ENCODE measurements at places on chromosomes 3 and 15. TPM values are rescaled to one million over a fixed set of nuclear protein-coding genes. Genes with fewer than 3 reads are reported as not detected.

DNA sequence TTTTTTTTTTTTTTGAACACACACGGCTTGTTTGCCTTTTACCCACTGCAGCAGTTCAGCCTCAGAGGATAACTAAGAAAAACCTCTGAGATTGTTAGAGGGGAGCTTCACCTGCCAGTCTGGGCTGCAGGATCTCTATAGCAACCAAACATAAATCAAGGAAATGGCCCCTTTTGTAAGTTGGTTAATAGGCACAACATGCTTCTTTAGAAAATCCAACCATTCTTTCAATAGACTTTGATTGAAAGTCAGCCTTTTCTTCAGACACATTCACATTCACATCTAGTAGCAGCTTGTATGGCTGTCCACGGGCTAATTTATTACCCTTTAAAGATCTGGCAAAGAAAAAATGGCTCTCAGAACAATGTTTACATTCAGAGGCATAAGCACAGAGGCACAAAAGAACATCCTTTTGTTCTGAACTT is 136.6 kb upstream of the RARB start:
- no peaks in the 10 kb centered on the region for H3K36me3 ChIP-seq
- H3K27me3 ChIP-seq: no peaks in the 10 kb centered on the region
- no peak overlapping the region for H3K4me3 ChIP-seq
- DNase-seq: no peak
- H3K4me1 ChIP-seq: peaks cover 52% of the 10 kb centered on the region

DNA sequence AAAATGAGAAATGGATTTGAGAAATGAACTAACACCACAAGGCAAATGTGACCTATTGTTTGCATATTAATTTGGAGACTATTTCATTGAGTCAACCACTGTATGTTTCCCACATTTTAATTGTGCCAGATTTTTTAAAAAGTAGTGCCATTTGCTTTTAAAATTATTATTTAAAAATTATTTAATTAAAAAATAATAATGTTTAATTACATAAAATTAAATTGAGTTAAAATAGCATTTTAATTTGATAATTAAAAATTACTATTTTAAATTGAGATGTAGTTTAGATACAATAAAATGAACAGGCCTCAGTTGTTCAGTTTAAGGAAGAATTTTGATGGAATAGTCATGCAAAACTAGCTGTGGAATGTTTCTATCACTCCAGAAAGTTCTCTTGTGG is 62.7 kb upstream of the GATM start:
- H3K4me1 ChIP-seq: peaks cover 9% of the 10 kb centered on the region
- DNase-seq: no peak
- no peak overlapping the region for H3K27ac ChIP-seq
- H3K4me3 ChIP-seq: no peak overlapping the region
- H3K36me3 ChIP-seq: no peaks in the 10 kb centered on the region

GRCh38 chr15:88100181-88100580 is 156.4 kb downstream of the NTRK3 start:
- H3K27me3 ChIP-seq: no peaks in the 10 kb centered on the region
- DNase-seq: no peak
- H3K36me3 ChIP-seq: no peaks in the 10 kb centered on the region
- no peak overlapping the region for H3K27ac ChIP-seq
- no peak overlapping the region for H3K4me3 ChIP-seq
- peaks cover 7% of the 10 kb centered on the region for H3K4me1 ChIP-seq

DNA sequence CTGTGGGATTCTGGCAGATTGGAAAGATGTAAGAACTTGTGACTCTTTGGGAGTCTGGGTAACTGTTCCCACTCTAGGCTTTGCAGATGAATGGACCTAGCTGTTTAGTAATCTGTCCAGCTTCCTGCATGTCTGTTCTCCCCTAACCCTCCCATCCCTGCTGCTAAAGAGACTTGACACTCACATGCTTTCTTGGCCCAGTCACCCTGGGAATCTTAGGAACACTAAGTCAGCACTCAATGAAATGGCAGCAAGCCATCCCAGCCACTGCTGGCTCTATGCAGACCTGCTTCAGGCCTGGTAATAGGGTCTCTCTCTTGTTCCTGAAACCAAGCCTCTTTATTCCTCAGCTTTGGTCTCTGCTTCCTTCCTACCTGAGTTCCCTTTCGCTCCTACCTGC is 63.7 kb upstream of the THSD4 start:
- H3K4me1 ChIP-seq: peaks cover 21% of the 10 kb centered on the region
- no peak overlapping the region for H3K4me3 ChIP-seq
- H3K27me3 ChIP-seq: no peaks in the 10 kb centered on the region
- H3K36me3 ChIP-seq: 0 out of 2 replicates have a peak, but pooled peaks cover 3% of the 10 kb centered on the region

DNA sequence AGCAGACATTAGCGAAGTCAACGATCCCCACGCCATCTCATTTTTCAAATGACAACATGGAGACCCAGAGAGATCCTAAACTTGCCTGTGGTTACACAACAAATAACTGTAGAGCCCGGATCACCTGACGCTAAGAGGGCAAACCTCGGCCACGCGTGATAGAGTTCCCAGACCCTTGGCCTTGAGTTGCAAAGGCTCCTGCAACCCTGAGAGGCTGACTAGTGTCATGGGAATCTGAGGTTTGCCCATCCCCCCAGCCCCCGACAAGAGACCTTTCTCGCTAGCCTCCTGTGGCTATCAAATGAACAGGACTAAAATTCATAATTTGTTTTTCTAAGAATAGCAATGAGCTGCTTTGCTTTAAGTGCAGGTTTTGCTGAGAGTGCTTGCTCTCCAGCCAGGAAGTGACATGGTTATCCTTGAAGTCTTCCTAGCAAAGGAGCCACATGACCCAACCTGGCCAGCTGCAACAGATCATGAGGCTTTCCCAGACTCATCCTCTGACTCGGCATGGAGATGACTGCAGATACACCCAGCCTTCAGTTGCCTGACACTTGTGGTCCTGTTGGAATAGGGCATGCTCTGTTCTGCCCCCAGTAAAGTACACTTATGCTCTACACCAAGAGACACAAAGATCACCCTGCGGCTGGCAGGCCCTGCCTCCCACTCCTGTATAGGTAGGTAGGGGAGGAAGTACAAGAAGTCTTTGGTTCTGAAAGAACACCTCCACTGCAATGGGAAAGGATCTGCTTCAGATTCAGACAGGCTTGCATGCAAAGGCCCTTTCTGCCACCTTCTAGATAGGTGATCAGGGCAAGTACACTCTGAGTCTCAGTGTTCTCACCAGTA is 36.0 kb downstream of the MCF2L2 start:
- no peak overlapping the region for H3K27ac ChIP-seq
- H3K36me3 ChIP-seq: no peaks in the 10 kb centered on the region
- H3K4me1 ChIP-seq: peaks cover 36% of the 10 kb centered on the region
- no peak for DNase-seq
- no peaks in the 10 kb centered on the region for H3K27me3 ChIP-seq
- no peak overlapping the region for H3K4me3 ChIP-seq

- H3K36me3 ChIP-seq: no peaks in the 10 kb centered on the region
- peaks cover 10% of the 10 kb centered on the region for H3K4me1 ChIP-seq
- peak; percentile 35 for DNase-seq
- H3K27me3 ChIP-seq: peaks cover 15% of the 10 kb centered on the region
Measured at GRCh38 chr15:82105451-82106215, 59.8 kb upstream of the MEX3B start.

- DNase-seq: no peak
- no peak overlapping the region for H3K4me3 ChIP-seq
- H3K27me3 ChIP-seq: no peaks in the 10 kb centered on the region
Measured at GRCh38 chr3:71492566-71492965, 91.0 kb downstream of the FOXP1 start.

DNA sequence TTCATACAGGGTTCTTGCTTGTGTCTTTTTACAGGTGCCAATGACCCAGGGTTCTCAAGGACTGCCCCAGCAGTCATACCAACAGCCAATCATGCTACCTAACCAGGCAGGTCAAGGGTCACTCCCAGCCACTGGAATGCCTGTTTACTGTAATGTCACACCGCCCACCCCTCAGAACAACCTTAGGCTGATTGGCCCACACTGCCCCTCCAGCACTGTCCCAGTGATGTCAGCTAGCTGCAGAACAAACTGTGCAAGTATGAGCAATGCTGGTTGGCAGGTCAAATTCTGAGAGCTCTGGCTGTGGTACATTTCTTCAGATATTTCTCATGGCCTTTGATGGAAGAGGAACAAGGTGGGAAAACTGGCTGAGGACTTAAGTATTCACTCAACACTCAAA is 154.3 kb downstream of the ARPP21 start:
- H3K27me3 ChIP-seq: no peaks in the 10 kb centered on the region
- no peaks in the 10 kb centered on the region for H3K36me3 ChIP-seq
- H3K27ac ChIP-seq: no peak overlapping the region
- H3K4me3 ChIP-seq: no peak overlapping the region
- peaks cover 3% of the 10 kb centered on the region for H3K4me1 ChIP-seq

GRCh38 chr3:149623824-149624223 is 34.0 kb downstream of the WWTR1 start:
- no peak for DNase-seq
- H3K27ac ChIP-seq: no peak overlapping the region
- no peak overlapping the region for H3K4me3 ChIP-seq
- H3K4me1 ChIP-seq: peaks cover 49% of the 10 kb centered on the region
- peaks cover 2% of the 10 kb centered on the region for H3K36me3 ChIP-seq
- H3K27me3 ChIP-seq: no peaks in the 10 kb centered on the region

GRCh38 chr15:33956397-33956796 is 11.9 kb upstream of the CHRM5 start:
- no peak overlapping the region for H3K4me3 ChIP-seq
- no peaks in the 10 kb centered on the region for H3K27me3 ChIP-seq

- H3K27me3 ChIP-seq: no peaks in the 10 kb centered on the region
- H3K4me3 ChIP-seq: no peak overlapping the region
- H3K27ac ChIP-seq: no peak overlapping the region
- H3K36me3 ChIP-seq: no peaks in the 10 kb centered on the region
- DNase-seq: no peak
- peaks cover 9% of the 10 kb centered on the region for H3K4me1 ChIP-seq
Measured at GRCh38 chr3:10352146-10352911, 31.4 kb upstream of the SEC13 start.

- H3K4me3 ChIP-seq: no peak overlapping the region
- H3K36me3 ChIP-seq: no peaks in the 10 kb centered on the region
- H3K4me1 ChIP-seq: peaks cover 18% of the 10 kb centered on the region
- no peak overlapping the region for H3K27ac ChIP-seq
- DNase-seq: no peak
Measured at GRCh38 chr3:132781922-132782321, 59.7 kb upstream of the NPHP3 start.

DNA sequence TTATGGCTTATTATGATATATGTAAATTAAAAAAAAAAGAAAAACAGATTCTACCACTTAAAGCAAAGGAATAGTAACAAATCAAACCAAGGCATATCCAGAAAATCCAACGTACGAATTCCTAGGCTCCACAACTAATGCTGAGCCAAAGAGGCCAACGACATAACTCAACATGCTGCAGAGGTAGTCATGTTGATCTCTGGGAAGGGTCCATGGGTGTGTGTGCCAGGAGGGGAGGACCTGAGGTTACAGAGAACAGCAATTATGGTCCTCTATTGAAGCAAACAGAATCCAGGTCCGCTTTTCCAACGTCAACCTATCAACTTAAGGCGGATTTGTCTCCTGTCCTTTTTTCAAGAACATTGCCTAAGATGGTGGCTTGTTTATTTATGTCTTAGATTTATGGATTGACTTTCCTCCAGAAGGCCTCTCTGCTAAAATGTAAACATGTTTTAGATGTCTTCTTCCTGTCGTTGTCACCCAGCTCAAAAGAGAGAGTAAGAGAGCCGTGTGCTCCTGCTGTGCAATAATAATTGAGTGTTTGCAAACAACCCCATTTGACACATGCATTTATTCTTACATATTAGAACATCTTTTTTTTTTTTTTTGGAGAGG is 20.4 kb downstream of the NANOGP8 start:
- H3K27ac ChIP-seq: peak overlapping the region; percentile 72
- no peaks in the 10 kb centered on the region for H3K27me3 ChIP-seq

- no peaks in the 10 kb centered on the region for H3K27me3 ChIP-seq
- no peaks in the 10 kb centered on the region for H3K36me3 ChIP-seq
- DNase-seq: no peak
Measured at GRCh38 chr3:25547103-25547502, 117.6 kb downstream of the TOP2B start.

ITIH1 gene
- 0.69 TPM for total RNA-seq

SLC9C1 gene
- total RNA-seq: 2.5 TPM

FRMD4B gene
- 4.0 TPM for total RNA-seq

CACNA1D gene
- 3.6 TPM for total RNA-seq

PDIA5 gene
- 41.5 TPM for total RNA-seq

PRTG gene
- total RNA-seq: 3.6 TPM

PLD1 gene
- total RNA-seq: 3.6 TPM

MME gene
- 23.7 TPM for total RNA-seq

LRRC34 gene
- 6.0 TPM for total RNA-seq

CNBP gene
- 390 TPM for total RNA-seq

ANKRD34C gene
- not detected for total RNA-seq

DIS3L gene
- total RNA-seq: 35.4 TPM

All from WTC11 (cell line).